ENCODE measurements at places on chromosomes 11 and 22. TPM values are rescaled to one million over a fixed set of nuclear protein-coding genes. Genes with fewer than 3 reads are reported as not detected.

Gene KCNE3
- 0.31 TPM for total RNA-seq

- DNase-seq: peak; percentile 31
Observed at GRCh38 chr11:118691926-118692830, 12.7 kb upstream of the TREH start.

DNA sequence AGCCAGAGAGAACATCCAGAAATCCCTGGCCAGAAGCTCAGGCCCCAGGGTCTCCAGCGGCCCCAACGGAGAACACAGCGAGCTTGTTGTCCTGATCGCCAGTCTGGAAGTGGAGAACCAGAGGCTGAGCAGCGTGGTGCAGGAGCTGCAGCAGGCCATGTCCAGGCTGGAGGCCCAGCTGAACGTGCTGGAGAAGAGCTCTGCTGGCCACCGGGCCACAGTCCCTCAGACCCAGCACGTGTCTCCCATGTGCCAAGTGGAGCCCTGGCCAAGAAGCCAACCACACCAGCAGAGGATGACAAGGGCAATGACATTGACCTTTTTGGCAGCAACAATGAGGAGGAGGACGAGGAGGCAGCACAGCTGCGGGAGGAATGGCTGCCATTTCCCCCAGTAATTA lies 20.6 kb upstream of the SCGB1D1 start:
- DNase-seq: no peak

Gene ZFP91
- total RNA-seq: 38.1 TPM

DNA sequence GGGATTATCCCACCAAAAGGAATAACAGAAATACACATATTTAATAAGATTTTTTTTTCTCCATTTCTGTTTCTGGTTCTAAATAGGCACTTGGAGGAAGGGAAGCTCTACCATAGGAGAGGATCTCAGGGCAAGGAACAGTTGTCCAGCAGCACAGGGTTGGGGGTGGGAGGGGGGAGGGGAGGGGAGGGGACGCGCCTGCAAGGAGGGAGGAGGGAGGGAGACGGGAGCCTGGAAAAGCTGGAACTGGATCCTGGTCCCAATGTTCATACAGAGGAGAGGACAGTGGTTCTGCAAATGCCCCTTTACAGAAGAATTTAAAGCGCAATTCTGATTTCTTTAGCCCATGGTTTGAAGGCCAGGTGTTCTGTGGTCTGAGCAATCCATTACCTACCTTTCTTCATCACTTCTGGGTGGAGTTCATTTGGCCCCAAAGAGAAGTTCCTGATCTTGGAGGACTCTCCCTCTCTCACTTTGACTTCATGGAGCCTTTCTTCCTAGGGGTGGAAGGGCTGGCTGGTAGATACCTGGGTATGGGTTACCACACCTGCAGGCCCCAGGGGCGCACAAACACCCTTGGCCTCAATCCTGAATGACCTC lies 348.9 kb upstream of the NCAM1 start:
- no peak for DNase-seq

Gene CNGA4
- 0.31 TPM for total RNA-seq

Gene MMP12
- not detected for total RNA-seq

- no peak for DNase-seq
Observed at GRCh38 chr22:37358917-37359316, 68.4 kb downstream of the ELFN2 start.

Gene OR8D1
- not detected for total RNA-seq

DNA sequence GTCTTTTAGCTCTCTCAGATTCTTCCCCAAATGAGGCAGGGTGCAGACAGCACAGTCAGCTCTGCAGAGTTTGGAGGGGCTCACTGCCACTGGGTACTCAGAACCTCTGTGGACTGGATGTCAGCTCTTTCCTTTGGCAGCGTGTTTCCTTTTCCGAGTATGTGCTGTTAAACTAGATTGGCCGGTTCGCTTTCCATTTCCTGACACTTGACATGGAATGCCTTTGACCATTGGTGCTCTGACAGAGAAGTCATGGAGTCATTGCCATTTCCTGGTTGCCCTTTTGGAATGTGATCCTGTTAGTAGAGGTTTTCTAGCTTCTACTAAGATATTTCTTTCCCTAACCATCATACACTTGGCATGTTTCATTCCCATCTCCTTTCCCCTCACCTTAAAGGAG lies 86.7 kb downstream of the SWAP70 start:
- no peak for DNase-seq

Gene MAJIN
- not detected for total RNA-seq

- DNase-seq: no peak
Observed at GRCh38 chr11:123393312-123393927, 36.6 kb upstream of the GRAMD1B start.

DNA sequence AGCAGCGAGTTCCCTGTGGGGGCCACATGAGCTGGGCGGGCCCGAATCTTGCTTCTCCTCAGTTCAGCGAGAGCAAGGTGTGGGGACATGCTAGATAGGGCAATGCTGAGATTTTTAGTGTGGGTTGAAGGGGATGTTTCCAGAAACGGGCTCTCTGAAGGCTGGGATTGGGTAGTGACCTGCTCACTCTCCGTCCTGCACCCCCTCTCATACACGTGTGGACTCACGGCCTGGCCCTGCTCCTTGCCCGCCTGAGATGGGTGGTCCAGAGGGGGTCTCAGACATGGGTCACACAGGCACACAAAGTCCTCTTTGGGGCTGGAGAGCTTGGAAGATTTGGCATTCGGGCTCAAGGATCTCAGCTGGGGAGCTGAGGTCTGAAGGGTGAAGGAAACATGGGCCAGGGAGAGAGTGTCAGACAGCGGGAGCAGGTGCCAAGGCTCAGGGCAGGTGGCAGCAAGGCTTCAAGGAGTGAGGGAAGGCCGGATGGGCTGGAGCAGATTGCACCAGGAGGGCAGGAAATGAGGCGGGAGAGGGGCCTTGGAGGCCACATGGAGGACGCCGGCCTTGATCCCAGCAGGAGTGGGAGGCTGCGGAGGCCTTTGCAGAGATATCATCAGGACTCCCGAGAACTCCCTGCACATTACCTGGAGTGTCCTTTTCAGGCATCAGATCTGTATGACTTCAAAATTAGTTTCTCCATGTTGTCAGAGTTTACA lies 74.1 kb downstream of the PARVB start:
- no peak for DNase-seq

- DNase-seq: no peak
Observed at GRCh38 chr11:116721988-116722387, 50.8 kb downstream of the BUD13 start.

Gene CD3G
- not detected for total RNA-seq

DNA sequence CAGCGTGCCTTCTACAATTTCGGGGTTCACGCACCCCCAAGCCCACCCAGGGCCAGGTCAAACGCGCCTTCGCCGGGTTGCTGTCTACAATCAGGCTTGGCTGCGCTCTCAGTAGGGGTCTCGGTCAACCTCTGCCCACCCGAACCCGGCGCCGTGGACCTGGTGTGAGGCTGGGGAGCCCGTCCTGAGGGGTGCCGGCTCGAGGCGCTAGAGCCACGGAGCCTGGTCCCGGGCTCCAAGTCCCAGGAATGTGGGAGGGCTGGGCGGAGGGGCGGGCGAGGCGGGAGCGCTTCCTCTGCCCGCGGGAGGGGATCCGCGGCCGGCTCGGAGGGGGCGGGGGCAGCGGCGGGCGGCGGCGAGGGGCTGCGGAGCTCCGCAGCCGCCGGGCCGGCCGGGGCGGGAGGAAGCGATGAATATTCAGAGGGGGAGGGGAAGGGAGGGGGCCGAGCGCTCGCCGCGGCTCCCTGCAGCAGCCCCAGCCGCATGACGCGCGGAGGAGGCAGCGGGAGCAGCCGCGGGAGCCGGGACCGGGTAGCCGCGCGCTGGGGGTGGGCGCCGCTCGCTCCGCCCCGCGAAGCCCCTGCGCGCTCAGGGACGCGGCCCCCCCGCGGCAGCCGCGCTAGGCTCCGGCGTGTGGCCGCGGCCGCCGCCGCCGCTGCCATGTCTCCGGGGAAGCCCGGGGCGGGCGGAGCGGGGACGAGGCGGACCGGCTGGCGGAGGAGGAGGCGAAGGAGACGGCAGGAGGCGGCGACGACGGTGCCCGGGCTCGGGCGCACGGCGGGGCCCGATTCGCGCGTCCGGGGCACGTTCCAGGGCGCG lies at the start of gene PTPRJ:
Gene PTPRJ (plus strand): TSS at position 472 of the 819 bp plus-strand sequence. CDS start 354 bp downstream, outside the sequence.
- peak; percentile 39 for DNase-seq

DNA sequence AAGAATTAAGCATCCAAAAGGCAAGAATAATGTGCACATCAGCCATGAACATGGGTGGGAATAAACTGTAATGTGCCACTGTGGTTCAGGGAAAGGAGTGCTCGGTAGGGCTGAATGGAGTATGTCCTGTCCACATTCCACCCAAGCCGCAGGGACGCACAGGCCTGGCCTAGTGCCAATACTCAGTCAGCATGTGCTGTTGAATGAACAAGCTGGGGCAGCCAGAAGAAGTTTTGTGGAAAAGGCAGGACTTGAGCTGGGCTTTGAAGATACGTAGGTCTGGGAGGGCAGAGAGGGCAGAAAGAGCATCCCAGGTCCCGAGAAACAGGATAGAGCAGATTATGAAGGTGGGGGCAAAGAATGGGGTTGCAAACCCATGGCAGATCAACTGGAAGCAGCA lies 60.0 kb upstream of the PLET1 start:
- peak; percentile 86 for DNase-seq

Gene CCDC81
- 4.5 TPM for total RNA-seq

Gene SLC22A25
- not detected for total RNA-seq

Gene TSPAN32
- total RNA-seq: not detected

DNA sequence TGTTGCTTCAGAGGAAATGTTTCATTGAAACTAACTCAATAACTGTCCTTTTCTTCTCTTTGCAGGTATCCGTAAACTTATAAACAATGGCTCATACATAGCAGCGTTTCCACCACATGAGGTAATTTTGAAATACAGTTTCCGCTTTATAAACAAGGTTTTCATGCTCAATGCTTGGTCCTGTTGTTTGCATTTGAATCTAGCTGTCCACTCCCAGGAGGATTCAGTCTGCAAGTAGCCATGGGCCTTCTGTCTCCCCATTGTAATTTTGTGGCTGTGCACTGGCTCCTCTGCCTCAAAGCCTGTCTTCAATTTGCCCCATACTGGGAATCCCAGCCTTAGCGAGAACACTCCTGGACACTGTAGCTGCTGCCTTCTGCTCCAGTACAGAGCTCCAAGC lies 34.7 kb downstream of the MUC15 start:
- DNase-seq: no peak

- no peak for DNase-seq
Observed at GRCh38 chr11:130600139-130600538, 151.7 kb downstream of the ADAMTS15 start.

Gene UFD1
- 105 TPM for total RNA-seq

- no peak for DNase-seq
Observed at GRCh38 chr11:107791343-107792048, 67.1 kb downstream of the SLC35F2 start.

GRCh38 chr11:19392321-19392720 lies 151.6 kb upstream of the E2F8 start:
- no peak for DNase-seq

- no peak for DNase-seq
Observed at GRCh38 chr22:22106855-22107254, 124.3 kb upstream of the TOP3B start.

DNA sequence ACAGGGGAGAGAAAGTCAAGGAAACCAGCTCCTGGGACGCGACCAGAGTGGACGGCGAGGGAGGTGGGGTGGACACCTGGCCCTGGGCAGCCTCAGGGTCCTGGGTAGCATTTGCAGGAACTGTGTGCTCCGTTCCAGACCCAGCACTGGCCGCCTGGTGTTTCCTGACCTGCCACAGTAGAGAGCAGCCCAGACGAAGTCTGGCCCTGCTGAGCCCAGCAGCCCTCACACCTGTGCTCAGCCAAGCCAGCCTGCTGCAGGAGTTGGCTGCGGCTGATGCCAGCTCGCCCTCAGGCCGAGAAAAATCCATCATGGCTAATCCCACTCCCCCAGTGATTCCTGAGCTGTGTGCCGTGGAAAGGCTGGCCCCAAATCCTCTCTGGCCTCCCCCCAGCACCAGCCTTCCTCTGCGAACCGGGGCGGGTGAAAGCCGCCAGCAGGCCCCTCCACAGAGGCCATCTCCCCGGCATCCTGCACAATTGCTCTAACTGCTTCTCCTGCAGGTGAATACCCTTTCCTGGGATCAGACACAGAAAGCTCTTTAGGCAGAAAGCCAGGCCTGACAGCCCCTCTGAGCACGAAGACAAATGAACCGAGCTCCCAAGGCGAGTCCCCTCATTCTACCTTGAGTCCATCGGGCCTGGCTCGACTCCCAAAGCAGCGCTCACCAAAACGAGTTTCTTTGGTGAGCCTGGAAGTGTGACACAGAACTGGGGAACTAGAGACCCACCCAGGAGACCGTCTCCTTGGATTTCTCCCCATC lies 88.6 kb downstream of the RTL6 start:
- DNase-seq: no peak

Gene PRR5
- 21.3 TPM for total RNA-seq

DNA sequence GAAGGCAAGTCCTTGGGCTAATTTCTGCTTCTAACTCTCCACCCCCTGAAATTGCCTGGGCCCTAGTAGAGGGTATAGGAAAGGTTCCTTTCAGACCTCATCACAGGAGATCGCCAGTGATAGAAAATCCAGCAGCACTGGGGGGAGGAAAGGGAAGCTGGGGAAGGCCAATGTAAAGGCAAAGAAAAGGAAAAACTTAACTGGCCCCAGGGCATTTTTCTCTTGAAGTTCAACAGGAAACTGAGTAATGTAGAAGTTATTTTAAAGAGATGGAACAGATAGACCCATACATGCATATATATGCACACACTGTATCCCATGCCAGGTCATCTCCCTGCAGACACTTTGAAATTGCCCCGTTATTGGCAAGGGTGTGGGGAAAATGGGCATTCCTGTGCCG lies 134.0 kb downstream of the TRIM44 start:
- DNase-seq: no peak

DNA sequence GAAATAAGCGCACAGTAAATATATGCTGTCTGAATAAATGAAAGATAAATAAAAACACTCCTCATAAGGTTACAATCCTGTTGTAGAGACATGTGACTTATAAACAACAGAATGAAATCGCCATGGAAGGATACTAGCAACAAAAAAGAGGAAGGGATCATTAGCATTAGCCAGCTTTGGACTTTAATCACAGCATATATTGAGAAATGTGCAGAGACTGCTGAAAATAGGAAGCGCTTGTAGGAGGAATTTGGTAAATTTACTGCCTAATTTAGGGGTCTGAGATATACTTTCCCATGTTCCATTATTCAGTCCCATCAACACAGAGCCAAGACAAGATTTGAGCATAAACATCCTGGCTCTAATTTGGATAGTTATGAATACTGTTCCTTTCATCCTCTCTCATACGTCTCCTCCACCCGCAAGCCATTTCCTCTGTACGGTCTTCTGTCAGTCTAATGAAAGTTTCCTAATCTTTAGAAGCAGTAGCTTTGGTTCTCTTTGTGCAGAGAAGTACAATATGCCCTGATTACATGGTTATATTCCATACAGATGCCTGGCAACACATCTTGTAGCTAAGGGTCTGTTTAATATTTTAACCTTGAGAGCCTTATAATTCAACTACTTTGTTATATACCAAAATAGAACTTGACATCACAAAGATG lies 37.1 kb upstream of the AKIP1 start:
- DNase-seq: no peak

Gene OR6Q1
- not detected for total RNA-seq

GRCh38 chr11:104870910-104871309 lies 27.4 kb downstream of the CASP12 start:
- DNase-seq: peak; percentile 82

All from astrocyte (in vitro differentiated cells and primary cell).